CD4-positive, alpha-beta T cell (primary cell): ENCODE measurements at places on chromosomes 11 and 22.

DNA sequence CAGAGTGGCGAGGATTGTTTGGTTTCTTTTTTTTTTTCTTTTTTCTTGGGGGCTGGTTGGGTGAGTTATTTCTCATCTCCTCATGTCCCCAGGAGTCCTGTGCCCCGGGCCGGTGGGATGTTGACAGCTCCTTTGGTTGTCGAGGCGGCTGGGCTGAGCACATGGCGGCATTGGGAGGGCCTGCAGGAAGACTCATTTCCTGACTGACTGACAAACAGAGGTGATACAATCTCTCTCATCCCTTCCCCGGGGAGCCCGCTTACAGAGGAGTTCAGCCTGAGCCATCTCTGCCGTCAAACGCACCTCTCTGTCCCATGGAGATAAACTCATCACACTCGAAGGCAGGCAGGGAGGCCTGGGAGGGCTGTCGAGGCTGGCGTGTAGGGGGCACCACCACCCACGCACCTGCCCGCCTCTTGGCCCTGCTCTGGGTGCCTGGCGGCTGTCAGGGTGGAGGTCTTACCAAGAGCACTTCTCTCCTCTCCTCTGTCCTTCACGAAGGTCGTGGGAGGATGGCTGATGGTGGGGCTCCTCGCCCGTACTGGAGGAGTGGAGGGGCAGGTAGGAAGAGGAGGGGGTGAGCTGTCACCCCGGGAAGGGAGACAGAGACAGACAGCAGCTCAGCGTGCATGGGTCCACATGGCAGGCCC lies 60.0 kb upstream of the NECTIN1 start:
- DNase-seq, result no peak

DNA sequence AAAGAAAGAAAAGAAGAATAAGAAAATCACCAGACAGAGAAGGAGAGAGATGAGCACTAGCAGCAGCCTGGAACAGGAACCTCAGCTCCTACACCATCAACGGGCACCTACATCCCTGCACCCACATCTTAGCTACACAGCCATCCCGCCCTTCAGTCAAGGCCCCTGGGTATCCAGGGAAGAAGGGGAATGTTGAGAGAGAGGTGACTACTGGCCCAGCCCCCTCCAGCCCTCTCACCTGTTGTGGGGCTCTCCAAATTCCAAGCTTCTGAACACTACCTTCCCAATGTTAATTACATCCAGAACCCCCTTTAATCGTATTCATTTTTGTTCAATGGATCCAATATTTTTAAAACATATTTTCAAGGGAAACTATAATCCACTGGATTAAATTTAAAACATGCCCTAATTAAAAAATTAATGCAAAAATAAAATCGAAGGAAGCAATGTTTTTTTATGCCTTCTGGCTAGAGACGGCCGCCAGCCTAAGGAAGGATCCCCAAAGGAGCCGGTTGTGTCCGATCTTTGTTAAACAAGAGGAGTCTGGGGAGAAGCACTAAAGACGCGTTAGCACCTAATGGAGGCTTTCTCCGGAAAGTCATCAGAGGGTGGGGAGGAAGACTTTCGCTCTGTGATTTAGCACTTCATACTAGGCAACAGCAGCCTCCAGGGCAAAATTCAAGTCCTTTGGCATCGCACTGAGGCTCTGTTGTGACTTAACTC lies 9.5 kb downstream of the TPST2 start:
- DNase-seq, result no peak

DNA sequence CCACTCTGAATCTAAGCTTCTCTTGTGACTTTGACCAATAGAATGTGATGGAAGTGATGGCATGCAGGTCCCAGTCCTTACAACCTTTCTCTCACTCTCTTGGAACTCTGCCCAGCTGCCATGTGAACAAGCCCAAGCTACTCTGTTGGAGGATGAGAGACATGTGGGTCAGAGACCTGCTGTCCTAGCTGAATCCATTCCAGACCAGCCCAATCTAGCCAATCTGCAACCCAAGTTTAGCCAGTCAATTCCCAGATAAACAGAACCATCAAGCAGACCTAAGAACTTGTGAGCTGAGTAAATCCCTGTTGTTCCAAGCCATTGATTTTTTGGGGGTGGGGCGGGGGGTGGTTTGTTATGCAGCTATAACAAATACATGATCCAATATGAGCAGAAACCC lies 69.2 kb upstream of the GRK3 start:
- no peak for DNase-seq

DNA sequence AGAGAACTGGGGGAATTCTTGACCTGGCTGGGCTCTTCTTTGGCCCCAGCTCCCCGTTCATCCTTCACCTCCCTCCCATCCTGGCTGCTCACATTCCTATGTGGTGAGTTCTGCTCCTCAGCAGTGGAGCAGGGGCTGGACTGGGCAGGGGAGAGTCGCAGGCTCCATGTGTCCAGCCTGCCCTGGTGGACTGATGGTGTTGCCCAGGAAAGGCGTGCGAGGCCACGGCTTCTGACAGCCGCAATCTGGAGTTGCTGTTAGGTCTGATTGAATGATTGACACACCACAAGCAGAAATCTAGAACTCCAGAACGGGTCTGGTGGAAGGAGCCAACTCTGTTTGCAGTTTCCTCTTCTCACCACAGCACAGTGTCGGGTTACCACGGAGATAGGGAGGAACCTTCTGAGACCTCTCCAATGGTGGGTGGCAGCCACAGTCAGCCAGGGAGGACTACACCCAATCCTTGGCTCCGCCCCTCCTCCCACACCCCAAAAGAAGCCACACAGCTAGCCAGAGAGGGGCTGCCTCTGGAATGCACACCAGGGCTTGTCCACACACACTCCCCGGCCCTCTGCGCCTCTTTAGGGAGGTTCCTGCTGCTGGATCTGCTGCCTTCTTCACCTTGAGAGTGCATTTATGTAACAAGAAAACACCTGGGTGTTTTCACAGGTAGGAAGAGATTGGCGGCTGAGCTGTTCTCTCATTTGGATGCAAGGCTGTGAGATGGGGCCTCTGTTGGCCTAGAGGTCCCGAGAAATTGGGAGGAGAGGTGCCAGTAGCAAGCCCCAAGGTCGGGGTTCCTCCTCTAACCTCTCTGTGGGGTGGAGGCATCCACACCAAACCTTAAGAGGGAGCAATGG lies 56.4 kb upstream of the CD44 start:
- peak; percentile 77 for DNase-seq
